ENCODE measurements at places on chromosomes 16 and 17.

DNA sequence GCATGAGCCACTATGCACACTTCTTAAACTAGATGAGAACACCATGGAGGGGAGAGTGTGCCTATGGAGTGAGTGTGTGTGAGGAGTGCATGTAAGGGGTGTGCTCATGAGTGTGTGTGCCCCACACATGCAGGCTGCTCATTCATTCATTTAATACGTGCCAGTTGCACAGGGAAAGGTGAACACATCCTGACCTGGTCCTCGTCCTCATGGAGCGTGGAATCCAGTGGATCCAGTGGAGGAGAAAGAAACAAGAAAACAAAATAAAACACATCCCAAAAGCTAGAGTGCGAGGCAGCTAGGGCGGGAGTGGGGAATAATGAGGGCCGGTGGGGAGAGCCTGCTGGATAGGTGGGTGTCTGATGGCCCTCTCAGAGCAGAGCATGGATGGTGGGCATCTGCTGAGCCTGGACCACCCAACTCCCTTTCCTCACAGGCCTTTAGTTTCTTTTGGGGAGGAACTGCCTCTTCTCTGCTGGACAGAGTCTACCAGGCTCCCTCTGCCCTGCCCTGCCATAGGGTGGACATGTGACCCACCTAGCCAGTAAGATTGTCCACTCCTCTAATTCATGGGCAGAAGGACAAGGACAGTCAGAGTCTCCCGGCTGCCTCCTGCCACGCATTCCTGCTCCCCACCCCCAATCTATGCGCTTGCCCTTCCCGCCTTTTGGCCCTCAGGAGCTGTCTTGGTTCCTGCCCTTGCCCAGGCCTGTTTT lies 204.3 kb downstream of the RAB11FIP4 start:
- no peak for DNase-seq

DNA sequence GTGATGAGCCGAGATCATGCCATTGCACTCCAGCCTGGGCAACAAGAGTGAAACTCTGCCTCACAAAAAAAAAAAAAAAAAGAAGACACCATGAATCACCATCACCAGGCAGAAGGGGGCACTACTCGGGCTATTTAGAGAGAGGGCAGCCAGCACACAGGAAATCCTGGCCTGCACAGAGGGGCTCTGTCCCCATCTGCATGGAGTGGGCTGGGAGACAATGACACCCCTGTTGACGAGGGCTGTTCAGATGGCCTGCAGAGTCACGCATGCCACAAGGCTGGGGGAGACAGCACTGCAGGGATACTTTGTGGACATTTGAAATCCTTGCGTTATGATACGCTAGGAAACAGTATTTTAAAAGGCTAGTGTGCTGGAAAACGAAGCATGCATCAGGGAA lies 48.3 kb downstream of the CUEDC1 start:
- DNase-seq = no peak

GRCh38 chr17:79883202-79883601 lies 44.0 kb upstream of the CBX4 start:
- no peak for DNase-seq

DNA sequence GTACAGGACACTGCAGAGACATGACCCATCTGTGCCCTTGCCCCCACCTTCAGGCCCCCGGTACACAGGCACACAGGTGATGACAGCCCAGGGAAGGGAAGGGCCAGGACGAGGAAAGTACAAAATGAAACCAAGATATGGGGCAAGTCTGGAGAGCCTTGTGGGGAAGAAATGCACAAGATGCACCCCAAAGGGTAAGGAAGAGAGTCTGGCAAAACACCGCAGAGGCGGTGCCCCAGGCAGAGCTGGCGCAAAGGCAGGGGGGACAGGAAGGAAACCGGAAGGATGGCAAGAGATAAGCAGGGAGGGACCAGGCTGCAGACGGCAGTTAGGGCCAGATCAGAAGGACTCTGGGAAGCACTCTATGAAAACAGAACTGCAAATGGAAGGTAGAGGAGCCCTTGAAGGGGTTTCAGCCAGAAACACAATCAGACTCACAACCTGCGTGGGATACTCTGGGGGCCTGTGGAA lies 81.4 kb downstream of the SLC39A11 start:
- no peak for DNase-seq
